ENCODE measurements at places on chromosomes 6 and 20.

DNA sequence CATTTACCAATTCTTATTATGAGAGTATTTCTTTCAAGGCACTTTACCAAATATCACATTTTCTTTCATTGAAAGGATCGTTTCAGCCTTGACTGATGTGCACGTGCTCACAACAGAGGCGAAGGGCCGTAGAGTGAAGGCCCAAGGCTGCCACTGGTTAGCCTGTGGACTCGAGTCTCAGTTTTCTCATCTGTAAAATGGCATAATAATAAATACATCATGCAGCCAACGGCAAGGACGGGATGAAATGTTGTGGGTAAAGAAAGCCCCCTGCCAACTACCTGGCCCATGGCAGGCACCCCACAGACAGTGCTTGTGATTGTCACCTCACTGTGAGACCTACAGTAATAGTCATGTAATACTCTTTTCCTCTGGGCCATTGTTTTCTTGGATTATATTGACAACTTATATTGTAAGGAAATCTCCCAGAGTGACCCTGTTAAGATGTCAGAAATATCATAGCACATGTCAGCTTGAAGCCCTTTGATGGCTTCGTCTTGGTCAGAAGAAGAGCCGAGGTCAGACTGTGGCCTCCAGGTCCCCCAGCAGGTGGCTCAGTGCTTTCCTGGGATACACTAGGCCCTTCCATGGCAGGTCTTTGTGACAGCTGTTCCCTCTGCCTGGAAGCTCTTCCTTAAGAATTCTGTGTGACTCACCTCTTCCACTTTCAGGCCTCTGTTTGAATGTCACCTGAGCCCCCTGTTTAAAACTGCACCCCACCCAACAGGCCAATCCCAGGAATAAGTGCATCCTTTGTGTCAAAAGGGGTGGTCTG, 36.3 kb downstream of the FAM50B start:
- DNase-seq = no peak

- no peak for DNase-seq
Measured at GRCh38 chr6:10316373-10316721, 98.5 kb downstream of the TFAP2A start.

GRCh38 chr6:62390401-62390800, 104.4 kb upstream of the KHDRBS2 start:
- no peak for DNase-seq

GRCh38 chr20:60238992-60239660, 280.9 kb downstream of the CDH26 start:
- no peak for DNase-seq

DNA sequence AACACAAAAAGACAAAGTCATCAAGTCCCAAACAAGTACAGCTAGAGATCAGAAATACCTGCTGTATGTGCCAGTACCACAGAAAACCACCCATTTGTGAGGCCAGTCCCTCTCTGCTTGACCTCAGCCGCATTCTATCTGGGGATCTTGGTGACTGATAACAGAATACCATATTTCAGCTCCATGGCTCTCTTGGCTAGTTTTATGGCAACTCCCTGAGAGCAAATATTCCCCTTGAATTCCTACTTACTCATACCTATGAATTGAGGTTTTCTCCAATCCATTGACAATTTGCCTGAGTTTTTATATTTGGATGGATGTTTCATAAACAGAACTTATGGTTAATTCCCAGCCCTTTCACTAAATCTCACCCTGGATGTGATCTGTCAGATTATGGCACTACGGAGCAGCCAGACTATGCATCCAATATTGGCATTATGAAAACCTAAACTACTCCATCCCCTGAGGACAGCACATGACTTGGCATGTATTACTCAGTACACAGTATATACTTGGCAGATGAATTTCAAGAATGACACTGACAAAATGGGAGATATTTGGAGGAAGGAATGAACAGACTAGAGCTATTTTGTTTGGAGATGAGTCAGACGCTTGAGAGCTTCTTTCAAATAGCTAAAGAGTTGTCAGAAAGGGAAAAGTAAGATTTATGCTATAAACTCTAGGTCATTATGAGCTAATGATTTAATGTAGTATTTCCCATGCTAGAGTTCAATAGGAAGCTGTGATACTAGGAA, 95.7 kb downstream of the PRDM1 start:
- DNase-seq = no peak

DNA sequence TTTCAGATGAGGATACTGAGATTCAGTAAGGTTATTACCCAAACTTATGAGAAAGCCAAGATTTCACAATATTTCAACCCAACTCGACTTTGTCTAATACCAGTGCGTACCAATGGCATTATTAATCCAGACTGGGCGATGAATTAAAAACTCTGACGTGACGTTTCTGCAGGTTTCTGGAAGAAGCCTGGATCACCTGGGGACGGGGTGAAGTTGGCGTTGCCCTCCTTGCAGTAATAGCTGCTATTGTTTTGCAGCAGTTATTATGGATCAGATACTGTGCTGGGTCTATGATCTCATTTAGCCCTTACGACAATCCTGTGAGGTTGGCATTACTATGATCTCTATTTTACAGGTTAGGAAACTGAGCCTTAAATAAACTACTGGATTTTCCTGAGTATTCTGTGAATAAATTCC, 569 bp upstream of the CDC5L start:
- no peak for DNase-seq

DNA sequence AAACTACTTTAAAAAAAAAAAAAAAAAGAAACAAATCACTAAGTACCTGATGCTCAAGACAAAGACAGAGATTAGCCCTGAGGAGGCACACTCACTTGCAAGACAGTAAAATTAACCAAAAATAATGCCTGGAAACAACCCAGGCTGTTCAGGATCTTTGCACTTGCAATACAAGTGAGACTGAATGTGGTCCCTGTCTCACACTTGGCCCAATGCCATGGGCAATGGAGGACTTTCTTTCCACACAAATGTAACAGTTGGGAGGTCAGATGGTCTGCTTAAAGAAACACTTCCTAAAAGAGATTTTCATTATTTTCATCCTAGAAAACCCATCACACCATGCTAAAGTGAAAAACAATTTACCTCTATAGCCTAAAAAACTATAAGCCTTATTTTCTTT, 16.2 kb downstream of the STAU1 start:
- no peak for DNase-seq

DNA sequence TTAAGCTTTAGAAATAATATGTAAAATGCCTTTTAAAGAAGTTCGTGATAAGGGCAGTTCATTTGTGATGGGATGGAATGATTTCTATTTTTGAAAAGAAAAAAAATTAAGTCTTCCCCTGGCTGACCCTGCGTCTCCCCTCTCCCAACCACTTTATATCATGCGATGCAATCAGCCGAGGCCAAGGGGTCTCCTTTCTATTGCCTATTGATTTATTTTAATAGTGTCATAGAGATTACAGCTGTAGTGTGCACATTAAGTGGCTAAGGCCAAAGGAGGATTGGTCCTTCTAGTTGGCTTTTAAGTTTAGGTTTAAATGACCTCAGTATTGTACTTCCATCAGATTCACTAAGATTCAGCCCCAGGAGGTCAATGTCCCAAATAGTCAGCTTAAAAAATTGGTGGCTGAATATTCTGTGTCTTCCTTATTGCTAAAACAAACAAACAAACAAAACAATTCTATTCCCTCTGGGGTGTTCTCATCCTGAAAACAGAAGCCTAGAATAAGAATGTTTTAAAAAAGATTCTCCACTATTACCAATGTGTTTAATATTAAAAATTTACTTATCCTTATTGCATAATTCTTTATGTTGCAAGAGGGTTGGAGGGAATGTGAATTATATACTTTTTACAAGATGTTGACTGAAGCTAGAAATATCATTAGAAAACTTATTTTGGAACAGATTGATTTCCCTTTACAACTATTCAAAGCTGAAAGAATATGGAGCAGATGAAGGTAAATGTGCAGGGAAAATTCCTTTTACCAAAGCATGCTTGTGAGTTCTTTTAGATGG, 359.1 kb downstream of the SAMD5 start:
- DNase-seq = no peak

DNA sequence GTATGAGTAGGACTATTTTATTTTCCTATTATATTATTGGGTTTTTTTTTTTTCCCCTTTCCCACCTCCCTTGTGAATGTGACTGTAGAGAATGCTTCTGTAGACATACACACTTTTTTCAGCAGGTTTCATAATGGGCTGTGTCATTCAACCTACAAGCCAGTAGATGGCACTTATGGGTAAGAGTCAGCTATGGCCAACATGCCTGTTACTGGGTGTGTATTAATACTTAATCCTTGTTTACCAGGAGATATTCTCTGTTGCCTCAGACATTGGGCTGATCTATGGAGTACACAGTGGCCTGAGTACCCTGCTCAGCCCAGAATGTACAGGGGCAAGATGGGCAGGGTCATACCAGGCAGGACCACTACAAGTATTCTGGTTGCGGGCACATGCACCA, 382.5 kb downstream of the EPHA7 start:
- no peak for DNase-seq

- no peak for DNase-seq
Measured at GRCh38 chr6:32562940-32563339, 26.7 kb downstream of the HLA-DRB1 start.

DNA sequence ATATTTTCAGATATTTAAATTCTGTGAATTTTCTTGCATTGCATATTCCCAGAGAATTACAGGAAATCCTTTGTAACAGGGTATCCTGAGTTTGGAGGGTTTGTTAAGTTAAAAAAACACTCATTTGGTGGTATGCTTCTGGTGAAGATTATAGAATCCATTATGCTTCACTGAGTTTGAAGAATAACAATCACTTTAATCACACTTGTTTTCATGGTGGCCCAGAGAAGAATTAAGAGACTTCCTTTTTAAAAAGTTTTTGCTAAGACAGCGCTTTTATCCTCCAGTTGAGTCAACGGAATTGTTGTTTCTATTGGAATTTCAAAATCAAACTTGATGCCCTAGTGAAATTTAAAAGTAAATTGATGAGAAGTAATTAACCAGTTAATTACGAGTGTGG, 17.4 kb downstream of the PLEKHG1 start:
- DNase-seq = no peak

Data from GM19239 (cell line).